ENCODE measurements at places on chromosomes 4 and X. TPM values are rescaled to one million over a fixed set of nuclear protein-coding genes. Genes with fewer than 3 reads are reported as not detected.

The TMEM144 gene
- 6.2 TPM for polyA plus RNA-seq

The PLP1 gene
- 5.1 TPM for polyA plus RNA-seq

The ATP8A1 gene
- 27.8 TPM for polyA plus RNA-seq

The SOX3 gene
- not detected for polyA plus RNA-seq

The AVPR2 gene
- polyA plus RNA-seq, result 2.5 TPM

The ADH1A gene
- 0.56 TPM for polyA plus RNA-seq

The RAB41 gene
- polyA plus RNA-seq, result 0.97 TPM

The FRMPD3 gene
- 0.52 TPM for polyA plus RNA-seq

The SMIM31 gene
- polyA plus RNA-seq, result not detected

The PIN4 gene
- polyA plus RNA-seq, result 31.0 TPM

The RHOXF2B gene
- not detected for polyA plus RNA-seq

The ADH1B gene
- 30.0 TPM for polyA plus RNA-seq

The DNAAF6 gene
- polyA plus RNA-seq, result not detected

The PNPLA4 gene
- 27.0 TPM for polyA plus RNA-seq

The UGT2A1 gene
- 0.76 TPM for polyA plus RNA-seq

The C1GALT1C1 gene
- 29.0 TPM for polyA plus RNA-seq

The GYPA gene
- 36.7 TPM for polyA plus RNA-seq

The POF1B gene
- 0.37 TPM for polyA plus RNA-seq

The GAB3 gene
- polyA plus RNA-seq, result 3.0 TPM

The SPATA4 gene
- polyA plus RNA-seq, result 0.93 TPM

The TRO gene
- 157 TPM for polyA plus RNA-seq

The RASL11B gene
- 38.9 TPM for polyA plus RNA-seq

The PAGE1 gene
- not detected for polyA plus RNA-seq

The CENPU gene
- 46.5 TPM for polyA plus RNA-seq

The LRP2BP gene
- polyA plus RNA-seq, result 3.9 TPM

The FAT4 gene
- polyA plus RNA-seq, result 87.9 TPM

The IL9R gene
- 0.20 TPM for polyA plus RNA-seq

The INTU gene
- 24.6 TPM for polyA plus RNA-seq

The SLIT2 gene
- 58.3 TPM for polyA plus RNA-seq

The AR gene
- 3.3 TPM for polyA plus RNA-seq

The PLS3 gene
- 224 TPM for polyA plus RNA-seq

The PRDM8 gene
- polyA plus RNA-seq, result 1.9 TPM

The YY2 gene
- polyA plus RNA-seq, result 3.1 TPM

The GC gene
- polyA plus RNA-seq, result 0.40 TPM

The ARAP2 gene
- polyA plus RNA-seq, result 8.6 TPM

The SLC7A11 gene
- polyA plus RNA-seq, result 2.2 TPM

The CASP6 gene
- 38.4 TPM for polyA plus RNA-seq

The PSAPL1 gene
- polyA plus RNA-seq, result not detected

The HS6ST2 gene
- polyA plus RNA-seq, result 40.2 TPM

The ADGRA3 gene
- polyA plus RNA-seq, result 59.0 TPM

Measured in left renal pelvis (tissue), 4 donors.